ENCODE measurements at places on chromosomes 3 and 15.

GRCh38 chr3:134353171-134353825, 20.9 kb downstream of the AMOTL2 start:
- DNase-seq: no peak

- DNase-seq: no peak
Measured at GRCh38 chr15:49327927-49328326, 95.1 kb upstream of the FGF7 start.

DNA sequence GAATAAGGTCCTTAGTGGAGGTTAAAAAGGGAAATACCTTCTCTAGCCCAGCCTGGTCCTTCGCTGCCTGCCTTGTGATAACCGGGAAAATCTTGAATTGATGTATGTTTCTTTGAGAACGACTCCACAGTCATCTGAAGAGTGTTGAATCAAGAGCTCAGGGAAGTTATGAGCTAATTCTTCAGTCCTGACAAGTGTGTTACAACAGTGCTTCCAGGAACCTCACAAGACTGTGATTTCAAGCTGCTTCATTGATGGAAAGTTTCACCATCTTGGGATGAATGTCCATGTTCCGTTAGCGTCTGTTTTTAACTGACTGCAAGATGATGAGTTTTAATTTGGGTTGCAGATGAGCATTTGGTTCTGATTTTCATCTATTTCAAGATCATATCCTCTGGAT, 12.4 kb downstream of the TMEM41A start:
- DNase-seq: no peak

DNA sequence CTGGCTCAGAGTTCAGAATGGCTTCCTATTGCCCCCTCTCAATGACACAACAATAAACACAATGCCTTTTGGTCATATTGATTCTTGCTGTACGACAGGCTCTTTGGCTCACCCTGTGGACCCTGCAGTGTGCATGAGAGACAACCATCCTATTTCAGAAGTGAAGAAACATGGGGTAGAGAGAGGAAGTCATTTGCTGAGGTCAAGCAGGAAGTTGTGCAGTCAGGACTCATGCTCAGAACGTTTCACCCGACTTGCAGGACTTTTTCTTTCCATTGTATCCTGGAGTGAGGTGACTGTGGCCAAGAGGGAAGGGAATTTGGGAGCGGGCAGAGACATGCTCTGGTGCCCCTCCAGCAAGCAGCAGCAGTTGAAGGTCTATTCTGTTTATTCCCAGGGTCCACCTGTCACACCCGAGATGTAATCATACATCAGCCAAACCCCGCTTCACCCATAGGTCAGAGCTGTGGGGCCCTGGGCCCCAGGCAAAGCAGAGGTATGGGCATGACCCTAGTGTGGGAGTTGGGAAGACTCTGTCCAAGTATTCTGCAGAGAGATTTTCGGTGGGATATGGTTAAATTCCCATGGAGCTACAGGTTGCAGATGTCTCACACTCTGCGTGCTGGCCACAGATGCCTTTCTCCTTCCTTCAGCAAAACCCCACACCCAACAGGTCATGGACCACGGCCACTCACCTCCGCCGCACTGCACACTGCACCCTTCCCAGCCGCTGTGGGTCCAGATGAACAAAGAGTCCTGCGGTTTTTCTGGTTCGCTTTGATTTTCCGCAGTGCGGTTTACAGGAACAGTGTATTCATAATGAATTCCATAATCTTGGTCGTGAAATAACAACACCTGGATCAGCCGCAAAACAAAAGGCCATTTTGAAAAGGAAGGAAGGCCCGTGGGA, 290.6 kb downstream of the ADAMTS17 start:
- DNase-seq: no peak

DNA sequence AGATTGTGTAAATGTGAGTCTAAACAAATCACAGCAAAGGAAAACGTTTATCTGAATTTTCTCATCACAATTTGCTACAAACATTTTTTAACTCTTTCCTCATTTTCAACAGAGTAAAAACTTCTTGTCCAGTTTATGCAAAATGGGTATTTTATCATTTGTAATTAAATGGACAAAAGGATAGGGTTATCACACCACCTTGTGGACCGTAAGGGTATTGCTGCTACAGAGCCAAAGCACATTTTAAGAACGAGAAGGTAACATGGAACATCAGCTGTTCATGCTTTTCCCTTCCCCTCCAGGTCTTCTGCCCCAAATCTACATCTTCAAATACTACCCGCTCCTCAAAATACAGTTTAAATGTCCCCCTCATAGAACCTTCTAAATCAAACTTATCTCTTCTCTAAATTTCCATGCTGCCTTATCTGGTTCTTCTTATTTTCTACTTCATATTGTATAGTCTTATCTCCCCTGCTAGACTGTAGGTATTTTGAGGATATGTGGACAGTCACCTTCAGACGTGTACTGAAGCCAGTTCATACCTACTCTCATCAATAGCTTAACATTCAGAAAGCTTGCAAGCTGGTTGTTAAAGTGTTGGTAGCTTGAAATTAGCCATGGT, 12.8 kb upstream of the SETMAR start:
- DNase-seq: no peak

GRCh38 chr3:150130404-150131100, 159.9 kb upstream of the PFN2 start:
- DNase-seq: no peak

GRCh38 chr3:175447521-175447920, 588.4 kb downstream of the NAALADL2 start:
- DNase-seq: no peak

DNA sequence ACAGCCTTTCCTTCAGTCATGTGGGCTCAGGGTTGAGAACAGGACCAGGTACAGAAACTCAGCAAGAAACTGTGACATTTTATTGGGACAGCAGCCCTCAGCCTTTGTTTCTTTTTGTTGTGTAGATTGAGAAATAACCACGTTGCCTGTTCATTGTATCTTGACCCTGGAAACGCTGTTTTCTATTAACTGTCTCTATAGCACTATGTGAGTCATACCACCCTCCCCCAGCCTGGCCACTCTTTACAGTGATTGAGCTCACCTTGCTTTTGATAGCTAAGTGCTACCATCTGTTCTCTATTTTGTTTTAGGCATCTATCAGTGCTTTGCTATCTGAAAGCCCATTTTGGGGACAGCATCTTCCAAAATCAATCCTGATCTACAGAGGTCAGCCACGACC, 127.9 kb downstream of the CD47 start:
- DNase-seq: no peak

DNA sequence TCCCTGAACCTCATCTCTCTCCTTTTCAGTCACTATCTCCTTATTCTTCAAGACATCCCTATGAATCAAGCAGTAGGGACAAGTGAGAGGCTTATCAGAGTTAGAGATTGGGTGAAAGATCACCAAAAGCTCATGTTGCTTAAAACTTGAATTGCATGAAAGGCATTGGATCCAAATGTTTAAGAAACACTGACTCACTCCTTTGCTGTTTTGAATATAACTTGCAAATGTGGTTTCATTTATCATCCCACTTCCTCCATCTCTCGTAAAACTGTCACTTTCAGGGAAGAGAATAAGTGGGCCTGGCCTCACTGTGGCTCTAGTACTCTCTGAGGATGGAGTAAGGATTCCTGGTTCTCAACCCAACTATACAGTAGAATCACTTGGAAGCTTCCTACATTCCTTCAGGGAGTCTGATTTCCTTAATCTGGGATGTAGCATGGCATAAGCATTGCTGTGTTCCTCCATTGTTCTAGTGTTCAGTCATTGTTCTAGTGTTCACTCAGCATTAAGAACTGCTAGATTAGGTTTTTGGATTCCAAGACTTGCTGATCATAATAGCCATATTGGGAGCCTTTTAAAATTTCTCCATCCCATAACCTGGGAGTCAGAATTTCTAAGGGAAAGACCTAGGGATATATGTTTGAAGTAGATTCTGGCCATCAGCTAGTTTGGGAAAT, 171.8 kb downstream of the TMEM108 start:
- DNase-seq: no peak
